ENCODE measurements at places on chromosomes 5 and 9.

DNA sequence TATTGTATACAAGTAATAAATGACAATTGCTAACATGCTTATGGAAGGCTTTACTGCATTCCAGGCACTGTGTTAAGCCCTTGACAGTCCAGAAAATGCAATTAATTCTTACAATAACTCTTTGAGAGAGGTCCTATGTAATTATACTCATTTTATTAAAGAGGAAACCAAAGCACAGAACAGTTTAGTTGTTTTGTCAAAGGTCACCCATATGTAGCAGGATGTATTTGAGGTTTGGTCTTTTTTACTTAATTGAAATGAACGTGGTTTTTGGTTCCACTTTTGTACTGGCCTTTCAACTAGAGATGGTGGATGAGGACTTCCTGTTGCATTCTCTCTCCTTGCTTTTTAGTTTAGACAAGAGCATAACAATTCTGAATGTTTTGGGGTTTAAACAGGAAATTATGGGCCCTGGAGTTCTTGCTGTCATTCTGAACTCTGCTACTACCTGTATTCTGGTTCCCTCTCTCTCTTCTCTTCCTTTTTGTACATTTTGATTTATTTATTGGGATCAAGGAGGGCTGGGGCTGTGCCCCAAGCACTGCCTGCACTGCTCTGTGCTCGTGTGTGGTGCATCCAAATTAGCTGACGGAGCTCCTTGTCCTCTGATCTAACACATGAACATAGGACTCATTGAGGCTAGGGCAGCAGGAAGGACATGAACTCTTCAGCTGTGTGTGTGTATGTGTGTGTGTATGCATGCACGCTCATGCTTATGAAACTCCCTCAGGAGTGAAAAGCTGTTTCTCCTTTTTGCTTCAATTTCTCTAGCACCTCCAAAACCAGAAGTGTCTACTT lies 47.4 kb downstream of the SLC28A3 start:
- no peak for DNase-seq

DNA sequence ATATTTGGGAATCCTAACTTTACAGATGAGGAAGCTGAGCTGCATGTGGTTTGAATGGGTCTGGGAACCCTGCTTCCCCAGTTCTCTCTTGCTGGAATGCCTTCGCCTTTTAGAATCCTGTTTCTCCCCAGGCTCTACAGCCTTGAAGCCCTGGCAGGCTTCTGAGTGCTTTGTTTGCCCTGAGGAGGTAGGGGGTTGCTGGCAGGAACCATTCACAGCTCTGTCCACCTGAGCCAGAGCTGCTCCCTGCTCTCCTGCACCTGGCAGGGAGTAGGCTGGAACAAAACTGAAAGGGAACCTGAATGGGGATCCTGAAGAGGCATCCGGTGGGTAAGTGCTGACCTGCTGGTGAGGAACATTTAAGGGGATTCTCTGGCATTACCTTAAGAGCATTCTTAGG lies 33.0 kb downstream of the KIF4B start:
- no peak for DNase-seq

- DNase-seq = no peak
Measured at GRCh38 chr9:37200433-37201005, 80.1 kb downstream of the ZCCHC7 start.

GRCh38 chr5:73152411-73153388 lies 20.3 kb upstream of the TMEM174 start:
- DNase-seq = no peak

GRCh38 chr5:6742081-6742758 lies 29.0 kb downstream of the TENT4A start:
- no peak for DNase-seq

GRCh38 chr5:64765804-64766504 lies 2.5 kb downstream of the SREK1IP1 start:
- DNase-seq = no peak

DNA sequence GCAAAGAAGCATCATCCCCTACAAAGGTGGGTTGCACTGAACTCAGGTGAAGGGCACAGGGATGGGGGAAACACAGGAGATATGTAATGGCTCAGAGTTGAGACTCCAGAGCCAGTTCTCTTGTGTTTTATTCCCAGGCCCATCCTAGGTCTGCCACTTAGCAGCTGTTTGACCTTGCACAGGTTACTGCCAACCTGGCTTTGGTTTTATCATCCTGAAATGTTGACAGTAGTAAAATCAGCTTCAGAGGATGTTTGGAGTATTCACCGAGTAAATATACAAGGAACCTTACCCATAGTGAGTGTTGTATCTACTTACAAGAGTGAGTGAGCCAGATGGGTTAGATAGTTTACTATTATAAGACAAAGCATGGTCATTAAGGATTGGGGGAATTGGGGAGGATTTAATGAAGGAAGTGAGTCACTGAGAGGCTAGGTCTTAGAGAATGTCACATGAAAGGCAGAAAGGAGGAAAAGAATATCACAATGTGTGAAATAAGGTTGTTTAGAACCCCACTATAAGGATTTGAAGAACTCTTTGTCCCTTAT lies 141.3 kb downstream of the MAN2A1 start:
- no peak for DNase-seq

- DNase-seq = no peak
Measured at GRCh38 chr5:17206021-17206420, 11.4 kb upstream of the BASP1 start.

DNA sequence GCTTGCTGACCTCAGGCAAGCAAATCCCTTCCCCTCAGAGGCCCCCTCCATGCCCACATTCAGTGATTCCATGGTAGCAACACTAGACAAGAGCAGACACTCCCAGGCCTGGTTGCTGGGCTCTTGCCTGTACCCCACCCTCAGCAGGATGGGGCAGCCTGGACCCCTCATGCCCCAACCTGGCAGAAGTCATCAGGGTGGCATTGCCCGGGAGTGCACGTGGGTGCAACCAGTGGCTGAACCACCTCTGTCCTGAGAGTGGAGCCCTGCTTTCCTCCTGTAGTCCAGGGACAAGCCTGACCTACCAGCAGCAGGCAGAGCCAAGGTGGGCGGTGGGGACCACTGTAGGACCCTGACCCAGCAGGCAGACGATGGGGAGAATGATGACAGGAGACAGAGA lies 65.8 kb upstream of the TBC1D2 start:
- DNase-seq = no peak

All from neuronal stem cell (in vitro differentiated cells).